CMK (cell line): ENCODE measurements at places on chromosomes 3 and 15.
A peak's percentile ranks its signal among the peaks of the same experiment; 100 is the strongest.

- no peak for DNase-seq
Measured at GRCh38 chr3:107775974-107776373, 253.2 kb downstream of the BBX start.

DNA sequence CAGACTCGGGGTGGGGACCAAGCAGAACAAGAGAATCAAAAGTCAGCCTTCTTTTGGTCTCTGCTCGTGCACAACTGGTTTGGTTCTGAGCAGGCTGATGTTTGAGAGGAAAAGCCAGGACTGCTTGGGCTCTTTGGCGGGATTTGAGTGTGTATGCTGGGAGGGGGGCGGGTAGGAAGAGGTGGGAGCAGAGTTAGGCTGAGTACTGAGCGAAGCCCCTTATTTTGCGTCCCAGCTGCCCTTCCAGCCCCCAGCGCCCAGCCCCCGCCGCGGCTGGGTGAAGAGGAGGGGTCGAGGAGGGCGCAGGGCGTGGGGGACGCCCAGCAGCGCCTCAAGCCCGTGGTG is 153.5 kb upstream of the GOLIM4 start:
- no peak for DNase-seq

- DNase-seq = no peak
Measured at GRCh38 chr3:171169866-171170265, 143.3 kb upstream of the SLC2A2 start.

DNA sequence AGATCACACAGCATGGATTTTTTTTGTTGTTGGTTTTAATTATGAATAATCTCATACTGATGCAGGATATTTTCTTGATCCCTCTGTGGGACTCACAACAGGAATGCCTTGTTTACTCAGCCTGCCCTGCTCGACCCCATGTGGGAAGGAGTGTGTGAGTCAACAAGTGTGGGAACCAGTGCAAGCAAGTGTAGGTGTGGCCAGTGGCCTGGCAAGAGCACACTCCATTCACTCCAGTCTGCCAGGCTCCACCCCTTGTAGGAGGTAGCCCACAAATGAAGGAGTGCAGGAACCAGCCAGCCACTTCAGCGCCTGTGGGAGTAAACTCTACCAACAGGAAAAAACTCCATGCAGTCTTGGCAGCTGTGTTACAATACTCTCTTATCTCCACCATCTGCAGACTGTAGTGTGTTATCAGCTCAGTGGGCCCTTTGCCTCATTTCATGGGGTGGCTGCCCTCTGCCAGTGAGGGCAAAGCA is 393.6 kb downstream of the OTOL1 start:
- no peak for DNase-seq

DNA sequence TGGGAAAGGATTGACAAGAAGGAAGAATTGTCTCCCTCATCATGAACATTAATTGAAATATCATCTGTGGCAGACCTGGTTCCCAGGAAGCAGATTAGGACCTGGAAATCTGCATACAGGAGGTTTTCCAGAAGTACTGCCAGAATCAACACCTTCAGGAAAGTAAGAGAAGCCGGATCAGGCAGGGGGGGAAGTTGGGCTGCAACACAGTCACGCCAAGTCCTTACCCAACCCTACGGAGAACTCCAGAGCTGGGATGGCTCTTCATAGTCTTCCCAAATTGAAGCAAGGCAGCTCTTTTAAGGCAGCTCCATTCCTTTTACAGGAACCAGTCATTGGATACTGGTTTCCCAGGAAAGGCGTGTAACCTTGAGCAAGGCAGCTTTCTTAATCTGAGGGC is 35.2 kb upstream of the BFSP2 start:
- DNase-seq = no peak

- no peak for DNase-seq
Measured at GRCh38 chr3:30749230-30749629, 142.8 kb downstream of the TGFBR2 start.

GRCh38 chr3:196518966-196519717 is 4.0 kb upstream of the SMCO1 start:
- DNase-seq = peak; percentile 77

DNA sequence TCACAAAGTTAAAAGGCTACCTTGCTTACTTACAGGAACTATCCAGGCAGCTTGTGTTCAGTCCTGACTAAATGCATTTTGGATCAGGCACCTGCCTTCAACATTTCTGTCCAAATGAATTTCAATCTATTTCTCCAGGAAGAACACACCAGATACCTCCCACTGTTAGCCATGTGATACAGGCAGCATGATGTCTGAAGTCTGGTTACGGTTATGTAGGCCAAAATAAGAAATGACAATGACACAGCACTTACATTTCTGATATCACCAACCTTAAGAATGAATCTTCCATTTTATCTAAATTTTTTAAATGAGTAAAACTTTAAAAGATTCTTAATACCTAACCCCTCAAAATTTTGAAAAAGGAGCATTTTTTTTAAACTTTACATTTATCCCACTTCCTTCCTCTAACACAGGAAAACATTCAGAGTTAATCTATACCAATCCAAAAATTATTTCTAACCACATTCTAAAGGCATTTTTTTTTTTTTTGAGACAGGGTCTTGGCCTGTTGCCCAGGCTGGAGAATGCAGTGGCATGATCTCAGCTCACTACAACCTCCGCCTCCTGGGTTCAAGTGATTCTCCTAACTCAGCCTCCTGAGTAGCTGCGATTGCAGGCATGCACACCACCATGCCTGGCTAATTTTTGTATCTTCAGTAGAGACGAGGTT is at the start of gene MAP4:
Gene MAP4 (minus strand): TSS at position 116 of the 673 bp plus-strand sequence. CDS start 17,556 bp downstream, outside the sequence.
- DNase-seq = peak; percentile 42

DNA sequence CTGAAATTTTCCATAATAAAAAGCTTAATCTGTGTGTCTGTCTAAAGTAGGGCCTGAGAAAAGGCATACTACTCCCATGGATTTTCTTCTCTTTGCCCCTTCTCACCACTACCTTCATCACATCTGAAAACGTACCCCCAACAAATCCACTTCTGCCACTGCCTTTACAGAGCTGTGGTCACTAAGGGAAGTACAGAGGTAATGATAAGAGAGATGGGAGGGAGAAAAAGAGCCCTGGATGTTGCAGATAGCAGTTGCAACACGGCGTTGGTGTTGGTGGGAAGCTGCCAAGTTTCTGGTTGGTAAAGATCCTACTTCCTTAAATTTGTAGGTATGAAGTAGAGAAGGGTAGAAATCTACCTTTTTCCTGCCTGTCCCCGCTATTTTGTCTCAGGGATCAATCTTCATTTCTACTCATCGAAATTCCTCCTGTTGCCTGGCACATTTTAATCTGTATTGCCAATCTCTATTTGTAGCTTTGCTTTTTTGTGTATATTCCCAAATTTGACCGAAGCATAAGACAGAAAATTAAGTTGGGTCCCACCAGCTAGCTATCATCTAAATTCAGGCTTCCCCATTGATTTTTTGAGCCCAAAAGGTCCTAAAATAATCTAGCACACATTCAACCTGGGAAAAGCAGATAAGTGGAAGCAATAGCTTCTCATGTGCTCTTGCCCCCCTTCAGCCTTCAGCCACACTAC is 102.9 kb downstream of the TFDP2 start:
- DNase-seq = peak; percentile 92

DNA sequence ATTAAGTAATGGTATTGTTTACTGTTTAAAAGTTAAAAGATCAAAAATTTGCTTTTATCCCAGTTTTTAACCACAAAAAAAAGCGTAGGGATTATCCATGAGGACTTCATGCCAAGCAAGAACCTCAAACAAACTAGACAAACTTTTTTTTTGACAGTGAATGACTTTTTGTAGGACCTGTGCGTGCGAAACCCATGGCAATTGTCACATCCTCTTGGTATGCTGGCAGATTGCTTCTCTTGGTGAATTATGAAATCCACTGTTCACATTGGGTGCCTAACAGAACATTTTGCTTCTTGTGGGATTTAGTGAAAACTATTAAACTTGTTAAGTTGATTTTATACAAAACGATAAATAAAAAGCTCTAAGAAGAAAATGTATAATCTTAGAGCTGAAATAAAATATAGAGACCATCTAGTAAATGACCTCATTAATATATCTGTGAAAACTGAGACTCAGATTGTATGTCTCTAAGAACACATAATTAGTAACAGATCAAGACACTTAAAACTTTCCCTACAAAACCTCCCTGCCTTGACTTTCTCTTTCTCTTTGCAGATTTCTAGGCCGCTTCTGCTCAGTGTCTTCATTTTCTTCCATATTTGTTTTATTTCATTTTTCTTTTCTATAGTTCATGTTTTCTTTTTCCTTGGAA is 87.3 kb upstream of the CGNL1 start:
- no peak for DNase-seq

- DNase-seq = no peak
Measured at GRCh38 chr3:176739159-176739558, 458.1 kb downstream of the TBL1XR1 start.

GRCh38 chr15:69358850-69359249 is 55.3 kb upstream of the KIF23 start:
- DNase-seq = no peak

DNA sequence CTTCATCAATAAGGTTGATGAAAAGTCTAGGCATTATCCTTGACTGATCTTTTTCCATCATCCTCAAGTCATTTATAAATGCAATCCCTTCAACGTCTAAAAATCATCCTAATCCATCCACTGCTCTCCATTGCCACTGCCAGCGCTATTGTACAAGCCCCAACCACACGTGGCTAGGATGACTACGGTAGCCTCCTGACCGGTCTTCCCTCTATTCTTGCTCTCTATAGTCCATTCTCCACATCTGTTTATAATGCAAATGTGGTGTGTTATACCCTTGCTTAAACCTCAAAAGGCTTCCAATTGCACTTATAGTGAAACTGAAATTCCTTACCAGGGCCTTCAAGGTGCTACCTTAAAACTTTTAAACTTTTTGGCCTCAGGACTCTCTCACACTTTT is 410.6 kb upstream of the ADAMTS9 start:
- no peak for DNase-seq

- no peak for DNase-seq
Measured at GRCh38 chr3:189132231-189132671, 39.5 kb upstream of the TPRG1 start.

DNA sequence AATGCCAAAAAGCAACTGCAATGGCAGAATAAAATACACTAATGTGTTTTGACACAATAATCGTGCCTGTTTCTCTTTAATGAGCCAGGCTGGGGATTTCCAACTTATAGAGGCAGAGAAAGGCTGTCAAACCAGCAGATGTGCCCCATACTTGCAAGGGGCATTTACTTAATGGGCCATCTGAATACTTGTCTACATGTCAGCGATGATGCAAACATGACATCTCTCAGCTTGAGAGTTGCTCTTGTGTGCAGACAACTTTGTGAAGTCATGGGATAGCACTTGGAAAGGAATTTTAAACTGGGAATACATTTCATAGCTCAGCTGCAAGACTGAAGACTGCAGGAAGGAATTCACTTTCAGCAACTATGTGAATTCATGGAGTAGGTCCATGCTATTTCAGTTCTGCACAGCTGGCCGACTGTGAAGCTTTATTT is 127.4 kb upstream of the ADAMTS9 start:
- DNase-seq = no peak

- no peak for DNase-seq
Measured at GRCh38 chr3:190449801-190450200, at the start of gene TMEM207. Gene TMEM207, minus strand, starts transcription at chr3:190449901. Its CDS starts 92 bp downstream, at chr3:190449809.

DNA sequence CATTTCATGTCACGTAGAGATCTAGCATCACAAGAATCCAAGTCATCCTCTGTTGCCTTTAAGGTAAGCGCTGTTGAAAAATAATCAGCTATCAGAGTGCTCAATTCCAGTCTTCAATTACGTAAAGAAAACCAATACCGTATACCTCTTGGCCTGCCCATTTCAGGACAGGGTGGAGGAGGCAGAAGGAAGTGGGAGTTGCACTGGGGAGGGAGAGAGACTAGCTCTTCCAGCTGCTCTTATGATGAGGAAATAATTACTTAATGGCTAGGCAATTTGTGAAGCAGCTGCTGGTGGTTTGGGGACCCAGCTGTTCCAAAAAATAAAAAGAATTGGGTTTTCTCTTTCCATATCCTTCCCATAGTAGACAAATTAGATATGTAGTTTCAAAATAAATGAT is 365.8 kb upstream of the MCTP2 start:
- DNase-seq = no peak

GRCh38 chr3:25781758-25782594 is 1.3 kb downstream of the NGLY1 start:
- no peak for DNase-seq

- no peak for DNase-seq
Measured at GRCh38 chr15:89299896-89300295, 34.7 kb downstream of the POLG start.

GRCh38 chr3:189641776-189642175 is 10.6 kb downstream of the TP63 start:
- DNase-seq = no peak

GRCh38 chr15:65971741-65971995 is 102.4 kb downstream of the RAB11A start:
- DNase-seq = no peak

DNA sequence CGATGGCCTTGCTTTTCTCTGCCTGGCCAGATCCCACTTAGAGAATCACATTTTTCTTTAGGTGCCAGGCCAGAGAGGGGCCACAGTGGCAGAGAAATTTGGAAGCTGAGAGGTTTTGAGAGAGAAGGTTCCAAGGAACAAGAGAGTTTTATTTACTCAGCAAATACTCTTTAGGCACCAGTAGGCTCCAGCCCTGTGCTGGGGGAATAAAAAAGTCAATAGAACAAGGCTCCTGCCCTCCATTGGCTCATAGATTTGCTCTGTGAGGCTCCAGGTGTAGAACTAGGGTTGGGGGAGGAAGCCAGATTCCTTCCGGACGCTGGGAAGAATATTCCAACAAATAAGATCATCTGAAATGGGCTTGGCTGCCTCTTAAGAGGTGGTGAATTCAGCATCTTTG is 59.9 kb downstream of the ST8SIA2 start:
- no peak for DNase-seq

- DNase-seq = peak; percentile 15
Measured at GRCh38 chr3:151445273-151446001, 15.4 kb downstream of the IGSF10 start.

DNA sequence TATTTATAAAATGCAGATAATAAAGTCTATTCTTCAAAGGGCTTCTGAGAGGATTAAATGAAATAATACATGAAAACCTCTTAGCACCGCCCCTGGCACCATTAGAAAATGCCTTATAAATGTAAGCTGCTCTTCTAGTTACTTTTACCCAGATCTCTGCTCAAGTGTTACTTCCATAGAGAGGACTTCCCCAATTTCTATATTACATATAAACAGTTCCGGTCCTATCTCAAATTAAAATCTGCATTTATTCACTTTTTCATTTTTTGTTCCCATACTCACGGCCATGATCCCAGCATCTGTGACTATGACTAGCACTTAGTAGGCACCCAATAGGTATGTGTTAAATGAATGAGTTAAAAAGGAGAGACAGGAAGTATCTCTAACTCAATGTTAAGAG is 890.9 kb upstream of the CFAP20DC start:
- no peak for DNase-seq

DNA sequence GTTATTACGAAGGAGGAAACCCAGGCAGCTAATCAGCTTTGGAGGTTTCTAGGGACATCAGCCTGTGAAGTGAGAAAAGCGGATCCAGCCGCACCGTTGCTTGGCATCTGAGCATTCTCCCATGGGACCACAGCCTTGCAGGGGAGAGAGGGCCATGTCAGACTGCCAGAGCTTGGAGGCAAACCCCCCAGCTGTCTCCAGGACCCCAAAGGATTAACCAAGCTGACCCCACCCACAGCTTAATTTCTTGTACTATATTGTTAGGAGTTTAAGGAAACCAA is 5.1 kb downstream of the IGDCC3 start:
- no peak for DNase-seq

GRCh38 chr3:66039590-66039887 is 821 bp upstream of the MAGI1 start:
- DNase-seq = no peak

- DNase-seq = no peak
Measured at GRCh38 chr3:86737517-86737916, 253.4 kb downstream of the VGLL3 start.

- no peak for DNase-seq
Measured at GRCh38 chr3:150942221-150942620, 30.3 kb downstream of the CLRN1 start.

GRCh38 chr15:73935547-73935946 is 9.3 kb downstream of the LOXL1 start:
- no peak for DNase-seq
